ENCODE measurements at places on chromosomes 1 and 21. TPM values are rescaled to one million over a fixed set of nuclear protein-coding genes. Genes with fewer than 3 reads are reported as not detected.

Gene KRTAP19-7
- polyA plus RNA-seq = not detected

GRCh38 chr1:20466273-20466672 is 19.7 kb downstream of the CAMK2N1 start:
- DNase-seq = no peak
- H3K4me1 ChIP-seq = no peaks in the 10 kb centered on the region
- no peak overlapping the region for H3K27ac ChIP-seq
- H3K36me3 ChIP-seq = no peaks in the 10 kb centered on the region

Gene PHLDA3
- polyA plus RNA-seq = not detected

GRCh38 chr1:5386371-5386770 is 605.9 kb downstream of the NPHP4 start:
- H3K36me3 ChIP-seq = no peaks in the 10 kb centered on the region
- no peak overlapping the region for H3K4me3 ChIP-seq
- no peaks in the 10 kb centered on the region for H3K4me1 ChIP-seq
- H3K27ac ChIP-seq = no peak overlapping the region

- no peaks in the 10 kb centered on the region for H3K36me3 ChIP-seq
- no peak for DNase-seq
- H3K4me1 ChIP-seq = no peaks in the 10 kb centered on the region
- no peaks in the 10 kb centered on the region for H3K27me3 ChIP-seq
- no peak overlapping the region for H3K27ac ChIP-seq
Observed at GRCh38 chr21:46110499-46111192, 12.7 kb downstream of the COL6A2 start.

Gene WLS
- polyA plus RNA-seq = not detected

DNA sequence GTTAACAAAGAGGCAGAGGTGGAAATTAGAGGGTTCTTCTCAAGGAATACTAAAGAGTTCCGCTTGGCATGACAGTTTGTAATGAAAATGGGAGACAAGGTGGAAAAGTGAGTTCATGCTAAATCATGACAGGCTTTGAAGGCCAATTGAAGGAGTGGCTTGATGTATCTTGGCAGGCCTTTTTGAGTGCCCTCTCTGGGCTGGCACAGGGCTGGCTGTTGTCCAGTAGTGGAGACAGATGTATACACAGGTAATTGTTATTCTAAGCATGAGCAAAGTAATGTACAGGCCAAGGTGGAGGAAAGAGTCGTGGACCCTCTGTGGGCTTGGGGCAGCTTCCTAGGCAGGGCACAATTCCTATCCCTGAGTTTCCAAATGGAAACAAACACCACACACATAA is 196.7 kb upstream of the GALNT2 start:
- H3K4me3 ChIP-seq = no peak overlapping the region
- H3K36me3 ChIP-seq = no peaks in the 10 kb centered on the region
- H3K27ac ChIP-seq = no peak overlapping the region

DNA sequence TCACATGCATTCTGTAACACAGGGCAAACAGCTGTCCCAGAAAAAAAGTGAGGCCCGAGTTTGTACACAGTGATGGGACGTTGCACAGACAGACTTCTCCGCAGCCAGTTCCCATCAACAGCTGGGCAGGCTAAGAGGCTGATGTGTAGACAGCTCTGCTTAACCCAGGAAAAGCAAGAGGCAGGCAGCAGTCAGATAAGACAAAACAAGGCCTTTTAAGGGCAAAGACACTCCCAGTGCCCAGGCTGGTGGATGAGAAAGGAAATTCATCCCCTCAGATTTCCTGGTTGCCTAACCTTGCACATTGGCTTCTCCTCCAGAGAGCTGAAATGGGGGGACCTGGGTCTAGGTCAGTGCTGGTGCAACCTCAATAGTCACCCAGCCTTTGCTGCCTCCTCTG is 17.2 kb upstream of the PHLDA3 start:
- H3K4me3 ChIP-seq = no peak overlapping the region
- H3K27me3 ChIP-seq = peaks cover 1% of the 10 kb centered on the region
- H3K36me3 ChIP-seq = peaks cover 15% of the 10 kb centered on the region
- DNase-seq = no peak
- H3K27ac ChIP-seq = no peak overlapping the region
- H3K4me1 ChIP-seq = peaks cover 21% of the 10 kb centered on the region

All from immature natural killer cell (primary cell).